ENCODE measurements at places on chromosomes 5 and 9. TPM values are rescaled to one million over a fixed set of nuclear protein-coding genes. Genes with fewer than 3 reads are reported as not detected.
A peak's percentile ranks its signal among the peaks of the same experiment; 100 is the strongest.

DNA sequence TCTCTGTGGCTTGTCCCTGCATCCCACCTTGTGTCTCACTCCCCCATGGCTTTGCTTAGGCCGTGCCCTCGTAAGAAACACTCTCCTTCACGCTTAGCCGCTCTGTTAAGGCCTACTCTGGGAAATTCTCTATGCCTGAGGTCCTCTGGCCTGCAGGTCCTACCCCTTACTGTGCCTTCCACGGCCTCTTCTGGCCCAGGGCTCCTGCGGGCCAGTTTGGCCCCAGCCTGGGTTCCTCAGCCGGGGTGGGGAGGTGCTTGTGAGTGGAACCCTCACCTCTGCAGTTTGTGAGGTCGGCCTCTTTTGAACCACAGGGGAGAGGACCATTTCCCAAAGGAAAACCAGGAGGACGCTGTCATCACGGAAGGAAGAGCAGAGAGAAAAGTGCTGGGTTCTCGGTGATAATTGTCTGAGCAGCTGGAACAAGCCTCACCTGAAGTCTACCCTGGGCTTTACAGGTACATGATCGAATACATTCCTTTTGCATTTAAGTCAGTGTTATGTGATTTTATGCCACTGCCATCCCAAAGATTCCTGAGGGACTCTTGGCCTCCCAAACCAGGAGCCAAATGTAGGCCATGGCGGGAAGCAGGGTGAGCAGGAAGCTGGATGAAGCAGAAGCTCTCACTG lies 28.8 kb upstream of the GFPT2 start:
- H3K27ac ChIP-seq, result no peak overlapping the region
- no peaks in the 10 kb centered on the region for H3K4me1 ChIP-seq
- no peak for DNase-seq

The HMGCS1 gene
- total RNA-seq, result 12.8 TPM

The ANXA2R gene
- 0.99 TPM for total RNA-seq

DNA sequence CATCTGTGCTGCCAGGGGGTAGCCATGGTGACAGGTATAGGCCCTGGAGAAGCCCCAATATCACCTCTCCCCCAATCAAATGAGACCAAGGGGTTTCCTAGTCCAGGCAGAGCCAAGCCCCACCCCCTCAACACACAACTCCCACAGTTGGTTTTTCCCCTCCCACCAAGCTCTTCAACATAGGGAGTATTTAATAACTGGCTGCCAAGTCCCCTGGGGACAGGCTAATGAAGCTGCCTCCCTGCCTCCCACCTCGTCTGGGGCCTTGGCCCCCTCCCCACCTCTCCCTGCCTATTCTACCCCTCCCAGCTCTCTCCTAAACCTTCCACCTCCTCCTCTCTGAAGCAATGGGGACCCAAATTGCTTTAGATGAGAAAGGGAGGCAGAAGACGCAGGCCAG lies 23.4 kb downstream of the CPLX2 start:
- H3K27ac ChIP-seq, result no peak overlapping the region
- H3K4me3 ChIP-seq, result no peak overlapping the region
- no peak for DNase-seq
- H3K36me3 ChIP-seq, result no peaks in the 10 kb centered on the region
- H3K27me3 ChIP-seq, result peaks cover 45% of the 10 kb centered on the region

GRCh38 chr5:32135086-32135485 lies 39.0 kb downstream of the GOLPH3 start:
- H3K4me1 ChIP-seq, result peaks cover 40% of the 10 kb centered on the region
- peaks cover 55% of the 10 kb centered on the region for H3K36me3 ChIP-seq
- no peak overlapping the region for H3K4me3 ChIP-seq
- H3K27ac ChIP-seq, result peak overlapping the region; percentile 33
- DNase-seq, result no peak

DNA sequence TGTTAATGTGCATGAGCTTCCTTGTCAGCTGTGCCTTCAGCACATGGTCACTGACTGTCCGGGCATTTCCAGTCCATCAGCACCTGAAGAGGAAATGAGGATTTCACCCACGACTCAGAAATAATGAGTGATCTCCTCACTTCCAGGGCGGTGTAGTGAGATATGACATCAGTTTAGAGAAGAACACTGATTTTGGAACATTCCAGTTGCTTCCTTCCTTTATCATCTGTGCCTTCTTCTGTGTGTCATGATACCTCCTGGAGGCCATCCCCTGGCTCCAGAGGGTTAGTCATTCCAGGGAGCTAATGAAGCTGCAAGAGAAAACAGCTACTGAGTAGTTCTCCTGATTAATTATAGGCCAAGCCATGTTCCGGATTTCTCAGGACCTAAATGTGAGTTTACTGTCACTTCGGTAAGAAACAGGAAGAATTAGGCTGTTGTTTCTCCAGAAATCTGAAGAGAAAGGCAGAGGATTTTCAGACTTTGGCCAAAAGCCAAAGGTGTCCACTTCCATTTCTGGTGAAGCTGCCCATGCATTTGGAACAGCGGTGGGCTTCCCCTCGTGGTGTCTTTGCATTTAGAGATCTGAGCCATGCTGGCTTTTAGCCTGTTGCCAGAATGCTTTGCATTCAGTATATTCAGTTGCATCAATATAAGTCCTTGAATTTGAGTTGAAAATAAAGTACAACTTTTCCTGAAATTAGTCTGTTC lies 161.3 kb upstream of the OTULINL start:
- peaks cover 71% of the 10 kb centered on the region for H3K36me3 ChIP-seq
- peak overlapping the region; percentile 90 for H3K27ac ChIP-seq
- DNase-seq, result peak; percentile 53
- peak overlapping the region; percentile 28 for H3K4me3 ChIP-seq
- H3K27me3 ChIP-seq, result peaks cover 41% of the 10 kb centered on the region
